ENCODE measurements at places on chromosomes 4 and X. TPM values are rescaled to one million over a fixed set of nuclear protein-coding genes. Genes with fewer than 3 reads are reported as not detected.

Gene SCML2
- total RNA-seq, result 2.0 TPM

DNA sequence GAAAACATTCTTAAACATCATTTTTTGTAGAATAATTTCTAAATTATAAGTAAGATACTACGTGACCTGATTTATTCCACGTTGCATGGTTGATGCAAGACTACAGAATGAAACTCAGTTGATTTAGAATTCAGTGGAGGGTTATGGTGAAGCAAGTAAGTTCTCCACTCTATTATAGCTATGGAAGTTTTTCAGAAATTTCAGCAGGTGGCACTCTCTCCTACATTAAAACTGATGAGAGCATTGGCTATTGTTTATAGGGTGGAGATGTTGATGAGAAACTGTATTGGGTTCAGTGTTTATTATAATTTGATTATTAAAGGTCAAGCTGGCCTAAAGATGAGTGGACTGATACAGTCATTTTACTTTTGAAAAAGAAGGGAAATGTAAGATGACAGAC is 88.0 kb downstream of the FNIP2 start:
- H3K4me3 ChIP-seq, result no peak overlapping the region
- no peak overlapping the region for H3K27ac ChIP-seq
- no peaks in the 10 kb centered on the region for H3K4me1 ChIP-seq
- peaks cover 22% of the 10 kb centered on the region for H3K36me3 ChIP-seq
- no peak for DNase-seq
- no peaks in the 10 kb centered on the region for H3K27me3 ChIP-seq

DNA sequence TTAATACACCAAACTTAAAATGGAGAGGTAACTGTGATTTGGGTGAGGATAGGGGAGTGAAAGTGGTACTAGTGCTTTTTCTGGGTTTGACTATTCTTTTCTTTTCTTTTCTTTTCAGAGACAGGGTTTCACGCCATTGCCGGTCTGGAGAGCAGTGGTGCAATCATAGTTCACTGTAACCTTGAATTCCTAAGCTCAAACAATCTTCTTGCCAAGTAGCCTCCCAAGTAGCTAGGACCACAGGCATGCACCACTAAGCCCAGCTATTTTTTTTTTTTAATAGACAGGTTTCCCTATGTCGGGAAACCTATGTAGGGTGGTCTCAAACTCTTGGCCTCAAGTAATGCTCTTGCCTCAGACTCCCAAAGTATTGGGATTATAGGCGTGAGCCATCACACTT is 3.0 kb upstream of the ARMCX4 start:
- H3K4me1 ChIP-seq, result no peaks in the 10 kb centered on the region
- H3K27ac ChIP-seq, result no peak overlapping the region
- no peak for DNase-seq
- H3K36me3 ChIP-seq, result no peaks in the 10 kb centered on the region
- H3K27me3 ChIP-seq, result no peaks in the 10 kb centered on the region

DNA sequence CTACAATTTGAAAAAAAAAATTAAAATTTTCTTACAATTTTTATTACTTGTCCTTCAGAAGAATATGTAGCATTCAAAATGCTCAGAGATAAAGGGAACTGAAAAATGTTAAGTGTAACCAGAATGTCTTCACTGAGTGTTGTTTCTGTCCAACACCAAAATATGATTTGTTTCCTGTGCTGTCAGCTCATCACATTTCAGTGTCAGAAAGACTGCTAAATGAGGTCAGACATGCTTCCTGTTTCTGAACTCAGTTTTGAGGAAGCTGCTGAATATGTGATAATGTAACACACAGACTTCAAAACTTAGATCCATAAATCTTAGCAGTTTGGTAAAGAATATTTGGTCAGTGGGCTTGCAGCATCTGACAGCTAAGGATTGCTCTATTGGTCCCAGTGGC is 1849.7 kb downstream of the PCDH7 start:
- H3K4me1 ChIP-seq, result no peaks in the 10 kb centered on the region
- no peak overlapping the region for H3K4me3 ChIP-seq
- no peaks in the 10 kb centered on the region for H3K27me3 ChIP-seq
- H3K27ac ChIP-seq, result no peak overlapping the region

- H3K27ac ChIP-seq, result no peak overlapping the region
- no peaks in the 10 kb centered on the region for H3K27me3 ChIP-seq
- DNase-seq, result no peak
- H3K4me1 ChIP-seq, result no peaks in the 10 kb centered on the region
- H3K4me3 ChIP-seq, result no peak overlapping the region
- H3K36me3 ChIP-seq, result no peaks in the 10 kb centered on the region
Measured at GRCh38 chrX:124293810-124294209, 38.6 kb upstream of the TEX13D start.

GRCh38 chr4:187268940-187269339 is 545.3 kb upstream of the FAT1 start:
- no peak overlapping the region for H3K4me3 ChIP-seq
- no peaks in the 10 kb centered on the region for H3K4me1 ChIP-seq
- no peak overlapping the region for H3K27ac ChIP-seq
- no peaks in the 10 kb centered on the region for H3K36me3 ChIP-seq
- DNase-seq, result no peak
- H3K27me3 ChIP-seq, result no peaks in the 10 kb centered on the region

GRCh38 chrX:37785569-37785968 is 5.7 kb downstream of the CYBB start:
- no peak overlapping the region for H3K4me3 ChIP-seq
- no peaks in the 10 kb centered on the region for H3K36me3 ChIP-seq
- DNase-seq, result no peak
- H3K4me1 ChIP-seq, result no peaks in the 10 kb centered on the region

GRCh38 chr4:156998500-156999174 is 27.0 kb upstream of the PDGFC start:
- peak overlapping the region; percentile 24 for H3K27ac ChIP-seq
- H3K4me1 ChIP-seq, result peaks cover 15% of the 10 kb centered on the region
- no peak for DNase-seq
- no peaks in the 10 kb centered on the region for H3K36me3 ChIP-seq
- no peaks in the 10 kb centered on the region for H3K27me3 ChIP-seq
- no peak overlapping the region for H3K4me3 ChIP-seq

GRCh38 chr4:109990261-109991257 is 77.9 kb downstream of the EGF start:
- no peaks in the 10 kb centered on the region for H3K4me1 ChIP-seq
- no peaks in the 10 kb centered on the region for H3K36me3 ChIP-seq
- no peak overlapping the region for H3K4me3 ChIP-seq
- H3K27ac ChIP-seq, result no peak overlapping the region
- H3K27me3 ChIP-seq, result no peaks in the 10 kb centered on the region
- no peak for DNase-seq

DNA sequence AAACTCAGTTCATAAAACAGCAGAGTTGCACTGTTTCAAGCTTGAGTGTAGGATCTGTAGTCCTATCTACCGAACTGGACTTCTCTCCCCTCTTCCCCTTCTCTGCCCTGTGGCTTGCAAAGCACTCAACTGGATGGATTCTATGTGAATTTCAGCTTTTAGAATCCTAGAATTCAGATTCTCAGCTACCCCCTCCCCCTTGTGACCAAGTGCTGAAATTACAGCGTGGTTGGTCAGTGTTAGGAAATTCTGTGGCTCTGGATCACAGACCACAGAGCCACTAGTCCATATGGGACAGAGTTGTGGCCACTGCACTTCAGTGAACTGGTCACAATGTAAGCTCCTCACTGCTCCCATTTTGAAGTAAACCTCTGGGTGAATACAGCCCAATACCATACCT is 64.6 kb upstream of the TRPC5 start:
- H3K36me3 ChIP-seq, result no peaks in the 10 kb centered on the region
- no peak for DNase-seq
- no peak overlapping the region for H3K4me3 ChIP-seq
- no peaks in the 10 kb centered on the region for H3K4me1 ChIP-seq
- H3K27ac ChIP-seq, result no peak overlapping the region
- no peaks in the 10 kb centered on the region for H3K27me3 ChIP-seq

Gene MAGEB2
- not detected for total RNA-seq

GRCh38 chrX:40101430-40101802 is 3.7 kb upstream of the BCOR start:
- H3K4me1 ChIP-seq, result peaks cover 16% of the 10 kb centered on the region
- DNase-seq, result no peak
- no peaks in the 10 kb centered on the region for H3K36me3 ChIP-seq
- H3K27ac ChIP-seq, result peak overlapping the region; percentile 91

- no peaks in the 10 kb centered on the region for H3K4me1 ChIP-seq
- H3K27me3 ChIP-seq, result no peaks in the 10 kb centered on the region
- no peak overlapping the region for H3K27ac ChIP-seq
- H3K4me3 ChIP-seq, result no peak overlapping the region
Measured at GRCh38 chr4:26491449-26492170, 1.3 kb upstream of the CCKAR start.

- H3K27me3 ChIP-seq, result no peaks in the 10 kb centered on the region
- no peaks in the 10 kb centered on the region for H3K36me3 ChIP-seq
- H3K4me3 ChIP-seq, result no peak within 1 kb of the TSS
- no peak for DNase-seq
- no peak within 1 kb of the TSS for H3K27ac ChIP-seq
- H3K4me1 ChIP-seq, result peaks cover 6% of the 10 kb centered on the region
Measured at GRCh38 chr4:3441501-3442459, at the start of gene HGFAC. Gene HGFAC (plus strand): TSS chr4:3441968. CDS start chr4:3442002, 34 bp downstream.

DNA sequence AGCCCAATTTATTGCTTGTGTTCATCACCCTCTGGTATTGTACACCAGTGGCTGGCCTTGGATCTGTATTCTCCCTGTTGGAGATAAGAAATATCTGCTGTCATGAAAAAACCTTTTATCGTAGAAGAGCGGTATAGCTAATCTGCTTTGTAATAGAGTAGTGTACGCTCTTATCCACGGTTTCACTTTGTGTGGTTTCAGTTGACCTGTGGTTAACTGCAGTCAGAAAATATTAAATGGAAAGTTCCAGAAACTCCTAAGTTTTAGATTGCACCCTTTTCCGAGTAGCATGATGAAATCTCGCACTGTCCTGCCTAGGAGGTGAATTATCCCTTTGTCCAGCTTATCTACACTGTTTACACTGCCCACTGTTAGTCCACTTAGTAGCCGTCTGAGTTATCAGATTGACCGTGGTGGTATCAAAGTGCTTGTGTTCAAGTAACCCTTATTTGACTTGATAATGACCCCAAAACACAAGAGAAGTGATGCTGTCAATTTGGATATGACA is 42.4 kb downstream of the KDM6A start:
- no peaks in the 10 kb centered on the region for H3K27me3 ChIP-seq
- no peak overlapping the region for H3K27ac ChIP-seq
- DNase-seq, result no peak
- H3K4me1 ChIP-seq, result peaks cover 4% of the 10 kb centered on the region
- no peaks in the 10 kb centered on the region for H3K36me3 ChIP-seq

DNA sequence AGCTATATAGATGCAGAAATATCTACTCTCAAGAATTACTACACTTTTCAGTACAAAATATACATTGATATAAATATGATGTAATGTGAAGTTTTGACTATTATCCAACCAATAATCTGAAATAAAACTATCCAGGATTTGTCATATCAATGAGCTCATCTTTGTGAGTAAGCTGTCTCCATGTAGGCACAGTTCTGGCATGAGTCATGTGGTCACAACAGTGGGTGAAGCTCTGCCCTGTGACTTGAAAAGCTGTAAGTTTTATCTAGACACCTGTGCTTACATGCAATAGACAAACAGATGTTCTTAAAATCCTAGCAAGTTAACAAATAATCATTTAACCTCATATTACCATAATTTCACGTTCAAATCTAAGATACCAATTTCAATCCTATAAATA is 192.7 kb downstream of the GABRG1 start:
- H3K4me1 ChIP-seq, result no peaks in the 10 kb centered on the region
- H3K36me3 ChIP-seq, result no peaks in the 10 kb centered on the region
- H3K4me3 ChIP-seq, result no peak overlapping the region
- no peak for DNase-seq
- no peaks in the 10 kb centered on the region for H3K27me3 ChIP-seq

Gene FHIP1A
- total RNA-seq, result 28.8 TPM

DNA sequence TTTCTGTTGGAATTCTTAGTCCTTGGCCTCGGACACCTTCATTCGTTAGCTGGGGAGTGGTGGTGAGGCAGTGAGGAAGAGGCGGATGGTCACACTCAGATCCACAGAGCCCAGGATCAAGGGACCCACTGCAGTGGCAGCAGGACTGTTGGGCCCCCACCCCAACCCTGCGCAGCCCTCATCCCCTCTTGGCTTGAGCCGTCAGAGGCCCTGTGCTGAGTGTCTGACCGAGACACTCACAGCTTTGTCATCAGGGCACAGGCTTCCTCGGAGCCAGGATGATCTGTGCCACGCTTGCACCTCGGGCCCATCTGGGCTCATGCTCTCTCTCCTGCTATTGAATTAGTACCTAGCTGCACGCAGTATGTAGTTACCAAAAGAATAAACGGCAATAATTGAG is 23.4 kb downstream of the PIGG start:
- no peak overlapping the region for H3K27ac ChIP-seq
- peaks cover 34% of the 10 kb centered on the region for H3K36me3 ChIP-seq
- no peak for DNase-seq
- no peaks in the 10 kb centered on the region for H3K27me3 ChIP-seq
- H3K4me1 ChIP-seq, result no peaks in the 10 kb centered on the region

Gene GUF1
- 8.5 TPM for total RNA-seq

Gene MAGEA1
- not detected for total RNA-seq

Gene XG
- 18.1 TPM for total RNA-seq

Gene NDNF
- total RNA-seq, result 16.0 TPM

GRCh38 chr4:7922466-7922865 is 17.2 kb downstream of the AFAP1 start:
- no peak overlapping the region for H3K27ac ChIP-seq
- no peaks in the 10 kb centered on the region for H3K36me3 ChIP-seq
- H3K27me3 ChIP-seq, result no peaks in the 10 kb centered on the region
- no peaks in the 10 kb centered on the region for H3K4me1 ChIP-seq

- no peak overlapping the region for H3K4me3 ChIP-seq
- no peaks in the 10 kb centered on the region for H3K27me3 ChIP-seq
- H3K4me1 ChIP-seq, result no peaks in the 10 kb centered on the region
- no peak for DNase-seq
Measured at GRCh38 chr4:39004758-39005157, 27.5 kb downstream of the TMEM156 start.

- no peaks in the 10 kb centered on the region for H3K36me3 ChIP-seq
- H3K27ac ChIP-seq, result no peak overlapping the region
- no peak for DNase-seq
Measured at GRCh38 chr4:102268355-102268754, 76.9 kb downstream of the SLC39A8 start.

DNA sequence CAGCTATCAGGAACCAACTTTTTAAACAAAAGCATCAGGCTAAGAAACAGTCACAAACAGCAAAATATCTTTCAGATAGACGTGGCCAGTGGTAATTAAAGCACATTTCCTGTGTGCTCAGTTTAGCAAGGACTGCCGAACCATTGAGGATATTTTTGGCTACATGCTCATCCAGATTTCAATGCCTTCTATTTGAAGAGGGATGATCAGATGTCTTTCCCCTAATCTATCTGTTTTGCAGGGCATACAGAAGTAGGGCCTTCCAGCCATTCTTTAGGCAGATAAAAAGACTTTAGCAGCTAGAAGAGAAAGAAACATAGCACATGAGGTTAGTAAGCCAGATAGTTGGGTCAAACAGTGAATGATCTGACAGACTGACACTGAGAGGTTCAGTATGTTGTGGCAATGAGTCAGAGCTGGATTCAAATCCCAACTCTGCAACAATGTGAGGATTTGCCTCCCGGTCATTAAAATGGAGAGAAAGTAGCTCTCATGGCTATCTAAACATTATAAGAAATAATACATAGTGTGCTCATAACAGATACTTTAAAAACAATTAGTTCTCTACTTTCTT is 100.0 kb upstream of the PRKG2 start:
- no peaks in the 10 kb centered on the region for H3K27me3 ChIP-seq
- no peak overlapping the region for H3K4me3 ChIP-seq
- no peak overlapping the region for H3K27ac ChIP-seq
- no peak for DNase-seq
- H3K4me1 ChIP-seq, result no peaks in the 10 kb centered on the region
